ENCODE measurements at places on chromosomes 11 and 22.
A peak's percentile ranks its signal among the peaks of the same experiment; 100 is the strongest.

- DNase-seq = peak; percentile 26
These were observed 2.3 kb downstream of the SHANK3 start for GRCh38 chr22:50674606-50675552.

- DNase-seq = no peak
These were observed 533.6 kb upstream of the API5 start for GRCh38 chr11:42778193-42778592.

- no peak for DNase-seq
These were observed 93.6 kb downstream of the SYN3 start for GRCh38 chr22:32964411-32965057.

DNA sequence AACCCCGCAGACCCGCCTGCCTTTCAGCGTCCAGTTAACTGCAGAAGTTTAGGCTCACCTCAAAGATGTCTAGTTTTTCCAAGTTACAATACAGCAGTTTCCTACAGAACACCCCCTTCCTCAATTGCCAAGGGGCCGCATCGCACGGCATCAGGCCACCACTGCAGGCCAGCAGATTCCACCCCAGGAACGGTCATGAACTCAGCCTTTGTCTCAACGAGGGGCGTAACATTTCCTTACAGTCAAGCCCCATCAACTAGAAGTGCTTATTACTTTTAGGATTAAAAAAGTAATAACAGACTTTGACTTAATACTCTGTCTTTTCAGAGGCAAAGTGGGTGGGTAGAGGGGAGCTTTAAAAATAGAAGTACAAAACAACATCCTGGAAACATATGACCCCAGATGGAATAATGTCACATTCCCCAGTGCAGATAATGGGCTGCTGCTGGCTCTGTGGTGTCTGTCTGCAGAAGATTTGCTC lies 36.3 kb downstream of the PPP2R1B start:
- no peak for DNase-seq

- no peak for DNase-seq
These were observed 5.1 kb upstream of the CLPB start for GRCh38 chr11:72439455-72439854.

DNA sequence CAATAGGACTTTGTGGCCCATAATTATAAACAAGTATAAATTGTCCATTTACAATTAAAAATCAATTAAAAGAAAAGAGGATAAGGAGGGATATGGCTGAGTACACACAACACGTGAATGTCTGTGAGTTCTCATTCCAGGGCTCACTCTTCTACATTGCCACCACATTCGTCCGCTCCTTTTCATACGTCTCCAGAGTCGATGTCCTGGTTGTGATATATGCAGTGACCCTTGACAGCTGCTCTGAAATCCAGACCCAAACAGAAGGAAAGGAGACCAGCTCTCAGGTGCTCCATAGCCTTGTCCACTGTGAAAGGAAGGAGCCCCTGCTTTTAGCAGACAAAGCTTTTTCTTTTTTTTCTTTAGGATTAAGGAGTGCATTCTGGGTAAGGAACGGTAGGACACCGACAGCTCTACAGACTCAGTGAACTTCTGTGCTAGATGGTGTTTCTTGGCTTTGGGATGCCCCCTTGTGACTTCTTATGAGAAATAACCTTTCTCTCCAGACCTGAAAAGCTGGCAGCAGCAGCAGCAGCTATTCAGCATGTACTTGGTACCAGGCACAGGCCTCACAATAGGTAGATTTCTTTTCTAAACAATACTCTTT lies 19.7 kb upstream of the DNAJB13 start:
- DNase-seq = peak; percentile 51

DNA sequence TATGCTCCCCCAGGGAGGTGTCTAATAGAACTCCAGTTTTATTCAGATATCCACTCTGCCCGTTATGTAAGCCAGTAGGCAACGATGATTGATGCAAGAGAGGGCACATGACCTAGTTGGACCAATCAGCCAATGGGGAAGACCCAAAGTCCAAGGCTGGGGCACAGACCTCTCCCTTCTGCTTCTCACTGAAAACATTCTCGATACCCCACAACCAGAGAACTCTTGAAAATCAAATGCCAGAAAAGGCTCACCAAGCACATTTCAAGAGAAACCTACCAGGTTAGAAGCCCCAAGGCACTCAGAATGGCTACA lies 7.4 kb downstream of the HIRA start:
- DNase-seq = no peak

DNA sequence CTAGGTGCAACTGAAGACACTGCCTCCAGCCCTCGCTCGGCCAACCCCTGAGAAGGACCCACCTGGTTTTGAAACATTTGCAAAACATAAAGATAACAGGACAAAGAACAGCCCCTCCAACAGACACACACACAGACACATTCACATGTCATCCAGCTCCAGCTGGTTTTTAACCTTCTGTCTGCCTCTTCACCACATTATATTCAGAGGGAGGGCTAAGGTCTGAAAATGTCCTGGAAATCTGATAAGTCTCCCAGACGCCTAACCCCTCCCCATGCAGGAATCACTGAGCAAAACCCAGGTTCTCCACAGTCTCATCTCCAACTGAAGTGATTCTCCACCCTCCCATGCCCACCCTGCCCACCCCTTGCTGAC lies 29.4 kb downstream of the PACSIN2 start:
- peak; percentile 57 for DNase-seq

- DNase-seq = no peak
These were observed 11.9 kb downstream of the FAM83F start for GRCh38 chr22:40006641-40007040.

DNA sequence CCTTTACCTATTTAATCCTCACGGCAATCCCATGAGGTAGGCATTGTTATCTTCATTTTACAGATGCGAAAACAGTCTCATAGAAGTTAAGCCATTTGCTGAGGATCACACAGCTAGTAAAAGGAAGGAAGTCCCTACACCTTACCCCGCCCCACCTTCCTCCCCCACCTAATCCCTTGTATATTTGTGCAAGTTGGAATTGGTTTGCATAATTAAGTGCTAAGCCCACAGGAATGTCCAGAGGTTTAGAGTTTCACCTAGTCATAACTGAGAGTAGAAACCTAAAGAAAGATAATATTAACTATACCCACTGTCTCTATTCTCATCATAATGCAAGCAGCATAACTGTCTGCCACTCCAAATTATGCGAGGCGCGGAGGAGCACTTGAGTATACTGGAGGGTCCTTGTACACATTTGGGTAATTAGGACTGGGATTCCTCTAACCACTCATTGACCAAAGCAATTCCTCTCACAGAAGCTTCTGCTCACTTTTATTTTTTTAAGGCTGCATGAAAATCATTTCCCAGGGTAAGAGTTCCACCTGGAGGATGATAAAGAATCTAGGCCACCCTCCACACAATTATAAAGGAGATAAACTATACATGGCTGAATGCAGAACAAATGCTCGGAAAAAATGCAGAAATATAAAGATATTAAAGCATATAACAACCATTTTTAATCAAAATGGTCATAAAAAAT lies 199.9 kb downstream of the FAM181B start:
- peak; percentile 71 for DNase-seq

DNA sequence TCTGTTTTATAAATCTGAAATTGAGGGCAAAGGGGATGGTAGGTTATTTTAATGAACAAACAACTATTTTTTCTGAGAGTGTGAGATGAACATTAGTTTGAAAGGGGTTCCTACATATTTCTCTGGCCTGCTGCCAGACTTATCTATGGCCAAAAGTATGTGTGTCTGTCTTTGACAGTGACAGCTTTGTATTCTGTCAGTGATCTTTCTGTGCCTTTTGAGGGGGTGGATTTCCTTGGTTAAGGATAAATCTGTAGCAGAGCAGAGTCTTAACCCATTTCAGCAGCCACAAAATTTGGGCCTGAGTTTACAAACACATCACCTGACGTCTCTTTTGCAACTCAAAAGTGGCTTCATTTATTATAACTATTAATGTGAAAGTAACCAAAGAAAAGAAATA lies 30.9 kb downstream of the ZFTA start:
- no peak for DNase-seq

DNA sequence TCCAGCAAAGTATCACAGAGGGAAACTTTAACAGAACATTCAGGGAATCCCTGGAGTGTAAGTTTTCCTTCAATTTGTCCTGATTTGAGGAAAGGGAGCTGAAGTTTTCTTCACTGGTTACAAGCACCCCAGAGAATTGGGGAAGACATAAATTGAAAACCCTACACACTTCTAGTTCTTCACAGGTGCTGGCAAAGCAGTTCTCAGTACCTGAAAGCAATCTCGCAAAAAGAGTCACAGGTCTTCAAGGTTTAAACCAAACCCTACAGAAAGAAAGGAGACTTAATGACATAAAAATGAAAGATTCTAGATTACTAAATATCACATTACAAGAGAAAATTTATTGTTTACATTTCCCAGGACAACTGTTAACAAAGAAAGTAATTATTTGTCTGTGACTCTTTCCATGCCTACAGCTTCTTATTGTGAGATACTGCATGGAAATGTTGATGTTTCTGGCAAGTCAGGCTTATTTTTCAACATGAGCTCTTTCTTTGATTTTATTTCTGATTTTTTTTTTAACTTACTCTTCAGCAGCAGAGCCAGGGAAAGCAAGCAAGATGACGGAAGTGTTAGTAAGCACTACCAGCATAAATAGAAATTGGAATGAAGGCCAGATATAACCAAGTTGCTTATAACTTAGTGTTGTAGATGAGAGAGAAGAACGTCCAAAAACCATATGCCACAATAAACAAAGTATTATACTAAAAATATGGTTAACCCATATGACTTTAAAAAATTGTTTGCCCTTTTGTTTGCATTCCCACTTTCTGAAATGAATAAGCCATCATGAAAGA lies 44.1 kb downstream of the FANCF start:
- no peak for DNase-seq

- no peak for DNase-seq
These were observed 67.1 kb upstream of the TSPAN18 start for GRCh38 chr11:44659641-44660040.

Data from NCI-H1417 (cell line).